EH (cell line): ENCODE measurements at places on chromosomes 4 and X.
A peak's percentile ranks its signal among the peaks of the same experiment; 100 is the strongest.

DNA sequence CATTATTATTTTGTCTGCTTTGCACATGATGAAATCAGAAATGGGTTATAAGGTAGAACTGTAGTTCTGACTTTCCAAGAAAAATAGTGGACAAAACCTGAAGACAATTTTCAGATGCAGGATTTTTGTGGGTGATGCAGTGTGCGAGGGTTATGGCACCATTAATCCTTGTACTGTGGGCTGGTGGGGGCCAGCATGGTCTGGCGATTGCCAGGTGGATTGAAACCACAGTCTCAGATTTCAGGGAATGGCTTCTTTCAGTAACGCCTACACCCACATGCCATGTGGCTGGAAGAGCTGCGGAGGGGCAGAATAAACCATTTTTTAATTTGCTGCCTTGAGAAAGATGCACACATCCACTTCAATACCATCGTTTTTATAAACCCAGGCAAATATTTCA, 150.5 kb downstream of the ARSF start:
- DNase-seq: peak; percentile 11

DNA sequence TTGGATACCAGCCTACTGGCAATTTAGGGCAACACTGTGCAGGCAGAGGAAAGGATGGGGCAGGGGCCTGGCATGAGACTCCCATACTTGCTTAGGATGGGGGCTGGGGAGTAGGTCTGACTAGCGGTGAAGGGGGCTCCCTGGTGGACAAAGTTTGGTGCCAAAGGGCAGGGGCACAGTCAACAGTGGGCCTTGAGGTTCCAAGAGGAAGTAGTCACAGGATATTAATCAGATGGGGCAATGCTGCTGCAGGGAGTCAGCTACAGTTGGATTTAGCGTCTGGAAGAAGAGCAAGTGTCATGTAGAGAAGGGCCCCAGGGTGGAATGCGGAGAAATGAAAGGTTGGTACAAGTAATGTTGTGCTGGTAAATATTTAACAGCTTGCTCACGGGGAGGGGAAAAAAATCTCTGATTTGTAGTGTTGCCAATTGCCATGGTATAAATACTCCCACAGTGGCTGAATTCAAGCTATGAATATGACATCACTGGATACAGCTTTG, 139.4 kb downstream of the PJA1 start:
- peak; percentile 69 for DNase-seq

DNA sequence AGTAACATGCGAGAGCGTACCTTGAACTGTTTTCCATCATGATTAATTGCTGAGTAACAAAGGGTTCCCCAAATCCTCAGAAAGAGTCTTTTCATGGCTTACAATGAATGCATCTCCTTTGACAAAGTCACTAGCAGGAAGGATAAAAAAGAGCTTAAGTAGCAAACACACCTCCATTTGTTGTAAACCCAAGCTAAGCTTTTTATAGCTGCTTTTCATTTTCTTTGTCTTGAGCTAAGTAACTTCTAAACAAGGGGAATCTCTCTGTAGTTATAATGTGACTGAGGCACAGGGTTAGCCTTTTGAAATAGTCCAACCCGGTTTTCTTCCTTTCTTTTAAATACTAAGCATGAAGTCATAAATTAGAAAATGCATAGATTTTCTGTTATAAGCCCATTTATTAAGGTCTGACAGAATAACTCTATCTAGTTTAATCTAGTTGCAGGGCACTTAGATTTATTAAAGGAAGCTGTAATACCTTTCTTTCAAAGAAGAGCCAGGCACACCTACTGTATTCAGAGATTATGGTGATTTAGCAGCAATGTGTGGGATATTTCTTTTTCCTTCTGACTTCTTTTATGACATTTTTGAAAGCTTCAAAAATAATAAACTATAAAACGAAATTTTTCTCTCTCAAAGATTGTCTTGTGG, 226.9 kb upstream of the SMIM31 start:
- no peak for DNase-seq

GRCh38 chr4:89617317-89617716, 219.6 kb downstream of the SNCA start:
- DNase-seq: no peak

GRCh38 chr4:163665521-163666331, 171.2 kb downstream of the TMA16 start:
- no peak for DNase-seq

GRCh38 chrX:135194684-135195083, 23.5 kb upstream of the CT55 start:
- no peak for DNase-seq

DNA sequence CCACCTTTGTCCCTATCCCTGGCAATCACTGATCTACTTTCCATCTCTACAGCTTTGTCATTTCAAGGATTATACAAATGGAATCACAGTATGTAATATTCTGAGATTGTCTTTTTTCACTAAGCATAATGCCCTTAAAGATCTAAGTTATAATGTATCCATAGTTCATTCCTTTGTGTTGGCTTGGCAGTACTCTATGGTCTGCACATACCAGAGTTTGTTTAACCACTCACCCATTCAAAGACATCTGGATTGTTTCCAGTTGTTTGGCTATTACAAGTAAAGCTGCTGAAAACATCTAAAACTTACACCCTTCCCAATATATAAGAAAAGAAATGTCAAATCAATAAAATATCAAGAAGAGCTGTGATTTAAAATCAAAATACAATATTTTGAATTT, 26.0 kb upstream of the AWAT1 start:
- DNase-seq: no peak

GRCh38 chr4:132513491-132513890, 635.6 kb upstream of the PCDH10 start:
- no peak for DNase-seq

DNA sequence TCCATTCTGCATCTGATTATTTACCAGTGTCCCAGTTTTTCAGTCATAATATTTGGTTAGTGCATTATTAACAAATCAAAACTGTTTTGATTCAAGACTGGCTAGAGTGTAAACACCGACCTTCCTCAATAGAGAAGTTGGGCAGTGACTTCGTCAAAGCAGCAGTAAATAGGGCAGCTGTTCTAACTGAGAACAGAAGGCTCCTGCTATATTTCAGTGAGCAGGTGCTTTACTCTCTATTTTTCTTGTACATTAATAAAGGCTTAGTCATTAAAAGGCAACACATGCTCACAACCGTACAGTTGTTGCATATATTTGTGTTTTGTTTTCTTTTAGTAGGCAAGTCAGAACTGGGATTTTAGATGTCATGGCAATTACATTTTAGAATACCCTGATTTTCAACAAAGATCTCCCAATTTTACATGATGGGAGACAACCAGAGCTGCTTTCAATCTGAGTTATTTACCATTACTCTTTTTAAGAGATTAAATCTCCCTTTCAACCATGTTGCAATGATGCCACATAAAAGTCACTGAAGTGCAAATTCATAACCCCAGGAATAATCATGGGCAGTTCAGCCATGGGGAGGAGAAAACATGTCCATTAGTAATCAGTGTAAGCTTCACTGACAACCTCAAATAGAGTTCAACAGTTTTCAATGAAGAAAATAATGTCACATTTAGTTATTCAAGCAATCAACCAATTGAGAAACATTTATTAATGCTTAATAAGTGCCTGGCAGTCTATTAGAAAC, 233.3 kb downstream of the NDST4 start:
- DNase-seq: no peak

DNA sequence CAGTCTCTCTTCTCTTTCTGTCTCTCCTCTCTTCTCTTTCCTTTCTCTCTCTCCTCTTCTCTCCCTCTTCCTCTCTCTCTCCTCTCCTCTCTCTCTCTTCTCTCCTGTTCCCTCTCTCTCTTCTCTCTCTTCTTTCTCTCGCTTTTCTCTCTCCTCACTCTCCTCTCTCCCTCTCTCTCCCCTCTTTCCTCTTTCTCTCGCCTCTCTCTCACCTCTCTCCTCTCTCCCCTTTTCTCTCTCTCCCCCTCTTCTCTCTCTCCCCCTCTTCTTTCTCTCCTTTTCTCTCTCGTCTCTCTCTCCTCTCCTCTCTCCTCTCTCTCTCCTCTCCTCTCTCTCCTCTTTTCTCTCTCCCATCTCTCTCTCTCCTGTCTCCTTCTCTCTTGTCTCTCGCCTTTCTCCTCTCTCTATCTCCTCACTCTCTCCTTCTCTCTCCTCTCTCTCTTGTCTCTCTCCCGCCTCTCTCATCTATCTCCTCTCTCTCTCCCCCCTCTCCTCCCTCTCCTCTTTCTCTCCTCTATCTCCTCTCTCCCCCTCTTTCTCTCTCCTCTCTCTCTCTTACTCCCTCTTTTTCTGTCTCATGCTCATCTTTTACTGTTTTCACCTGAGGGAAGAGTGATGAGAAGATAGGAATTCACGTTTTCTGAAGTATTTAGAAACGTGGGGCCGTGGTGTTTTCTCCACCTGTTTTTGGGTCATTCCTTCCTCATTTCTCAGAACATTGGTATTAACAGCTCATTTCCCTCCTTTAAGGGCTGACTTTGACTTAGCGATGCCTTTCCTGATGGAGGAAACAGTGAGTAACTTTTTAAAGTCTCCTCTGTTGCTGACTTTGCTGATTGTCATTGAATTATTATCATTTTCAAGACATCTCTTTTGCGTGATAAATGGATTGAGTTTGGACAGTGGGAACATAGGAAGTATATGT, 80.6 kb upstream of the CD99 start:
- DNase-seq: peak; percentile 50

DNA sequence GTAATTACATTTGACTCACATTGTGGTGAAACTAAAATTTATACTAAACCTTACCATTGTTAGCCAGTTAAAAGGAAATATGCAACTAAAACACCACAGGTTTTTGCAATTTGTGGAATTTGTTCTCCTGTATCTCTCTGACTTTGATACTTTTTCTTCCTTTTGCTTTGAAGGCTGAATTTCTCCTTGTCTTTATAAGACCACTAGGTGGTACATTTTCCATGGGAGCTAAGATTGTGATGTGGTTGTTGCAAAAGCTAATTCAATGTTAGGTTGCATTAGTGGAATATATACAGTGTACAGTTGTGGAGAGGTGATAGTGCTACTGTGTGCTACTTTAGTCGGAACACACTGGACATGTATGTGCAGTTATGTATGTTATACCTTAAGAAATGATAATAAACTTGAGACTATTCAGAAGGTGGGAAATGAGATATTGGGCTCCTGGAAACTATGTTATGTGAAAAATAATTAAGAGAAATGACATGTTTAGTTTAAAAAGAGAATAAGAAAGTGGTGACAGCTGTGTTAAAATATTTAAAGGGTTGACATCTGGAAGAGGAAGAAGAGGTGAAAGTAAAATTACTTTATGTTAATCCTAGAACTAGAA, 70.3 kb downstream of the ARL9 start:
- peak; percentile 51 for DNase-seq

DNA sequence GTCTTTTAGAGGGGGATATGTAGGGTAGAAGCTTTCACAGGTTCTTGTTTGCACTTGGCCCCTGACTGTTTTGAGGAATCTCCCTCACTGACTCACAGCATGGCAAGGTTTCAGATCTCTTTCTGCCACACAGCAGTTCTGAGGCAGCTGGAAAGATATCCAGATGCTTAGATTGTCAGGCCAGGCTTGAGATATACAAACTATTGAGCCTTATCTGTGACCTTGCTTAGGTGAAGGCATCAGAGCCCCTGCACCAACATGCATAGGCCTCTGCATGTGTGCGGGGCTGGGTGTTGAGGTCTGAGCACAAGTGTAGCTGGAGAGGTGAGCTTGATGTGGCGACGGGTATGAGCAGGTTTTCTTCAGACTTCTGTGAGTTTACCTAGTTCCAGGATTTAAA, 80.9 kb upstream of the MSANTD1 start:
- DNase-seq: peak; percentile 29

- DNase-seq: peak; percentile 91
These were observed at the start of gene DNASE1L1 for GRCh38 chrX:154409222-154409871. DNASE1L1 (minus strand) TSS chrX:154409254; CDS start chrX:154405568, 3,686 bp downstream.

DNA sequence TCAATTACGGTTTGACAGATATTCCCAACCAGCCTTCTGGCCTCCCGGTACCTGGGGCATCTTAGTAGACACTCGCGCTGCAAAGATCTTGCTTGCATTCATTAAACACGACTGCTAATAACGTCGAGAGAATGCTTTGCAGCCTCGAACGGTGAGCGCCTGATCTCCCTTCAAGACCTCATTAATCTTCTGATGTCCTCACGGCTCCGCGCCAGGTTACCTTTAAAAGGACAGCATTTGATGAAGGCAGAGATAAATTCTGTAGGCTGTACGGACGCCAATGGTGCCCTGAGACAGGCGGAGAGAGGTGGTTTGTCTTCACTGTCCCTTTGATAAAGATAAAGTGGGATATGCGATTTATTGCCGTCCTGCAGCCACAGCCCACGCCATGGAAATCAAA, 64.2 kb downstream of the SHOX start:
- DNase-seq: no peak

GRCh38 chrX:31449081-31449480, 377.2 kb upstream of the FTHL17 start:
- DNase-seq: no peak

DNA sequence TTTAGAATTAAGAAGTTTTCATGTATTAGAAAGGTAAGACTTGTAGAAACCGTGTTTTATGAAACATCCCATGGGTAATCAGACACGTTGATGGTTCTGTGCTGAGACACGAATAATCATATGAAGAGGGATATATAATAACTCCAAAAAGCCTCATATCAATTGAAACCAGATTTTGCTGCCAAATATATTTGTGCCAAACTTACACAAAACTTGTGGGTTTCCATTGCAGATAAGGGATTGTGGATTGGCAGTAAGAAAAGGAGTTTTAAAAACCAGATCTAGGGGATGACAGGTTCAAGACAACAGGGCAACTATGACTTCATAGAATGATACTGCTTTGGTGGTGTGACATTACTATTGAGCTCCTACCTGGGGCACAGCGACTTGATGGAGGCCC, 616.1 kb downstream of the BCOR start:
- no peak for DNase-seq

- no peak for DNase-seq
These were observed 69.7 kb downstream of the ANKRD50 start for GRCh38 chr4:124642846-124643245.

DNA sequence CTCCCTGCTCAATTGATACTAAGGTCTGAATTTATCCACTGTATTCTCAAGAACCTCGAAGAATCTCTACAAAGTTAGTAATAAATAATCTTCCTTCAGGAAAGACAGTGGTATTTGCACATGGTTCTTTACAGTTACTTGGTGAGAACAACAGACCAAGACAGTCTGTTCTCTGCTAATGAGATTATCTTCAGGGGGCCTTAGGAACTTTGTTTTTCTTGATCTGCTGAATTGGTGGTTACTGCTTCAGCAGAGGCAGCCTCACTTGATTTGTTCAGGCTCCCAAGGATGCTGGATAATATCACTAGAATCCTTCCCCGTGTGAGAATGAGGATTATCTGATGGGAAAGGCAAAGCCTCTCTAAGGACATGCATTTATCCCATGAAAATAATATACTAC, 64.8 kb downstream of the CBR4 start:
- DNase-seq: no peak

- DNase-seq: no peak
These were observed 239.6 kb downstream of the GBA3 start for GRCh38 chr4:22932326-22932725.

GRCh38 chr4:10416441-10416840, 40.8 kb downstream of the ZNF518B start:
- DNase-seq: no peak

GRCh38 chr4:89724716-89725115, 112.2 kb downstream of the SNCA start:
- peak; percentile 84 for DNase-seq
